NCI-H1417 (cell line): ENCODE measurements at places on chromosomes 12 and 14.
A peak's percentile ranks its signal among the peaks of the same experiment; 100 is the strongest.

DNA sequence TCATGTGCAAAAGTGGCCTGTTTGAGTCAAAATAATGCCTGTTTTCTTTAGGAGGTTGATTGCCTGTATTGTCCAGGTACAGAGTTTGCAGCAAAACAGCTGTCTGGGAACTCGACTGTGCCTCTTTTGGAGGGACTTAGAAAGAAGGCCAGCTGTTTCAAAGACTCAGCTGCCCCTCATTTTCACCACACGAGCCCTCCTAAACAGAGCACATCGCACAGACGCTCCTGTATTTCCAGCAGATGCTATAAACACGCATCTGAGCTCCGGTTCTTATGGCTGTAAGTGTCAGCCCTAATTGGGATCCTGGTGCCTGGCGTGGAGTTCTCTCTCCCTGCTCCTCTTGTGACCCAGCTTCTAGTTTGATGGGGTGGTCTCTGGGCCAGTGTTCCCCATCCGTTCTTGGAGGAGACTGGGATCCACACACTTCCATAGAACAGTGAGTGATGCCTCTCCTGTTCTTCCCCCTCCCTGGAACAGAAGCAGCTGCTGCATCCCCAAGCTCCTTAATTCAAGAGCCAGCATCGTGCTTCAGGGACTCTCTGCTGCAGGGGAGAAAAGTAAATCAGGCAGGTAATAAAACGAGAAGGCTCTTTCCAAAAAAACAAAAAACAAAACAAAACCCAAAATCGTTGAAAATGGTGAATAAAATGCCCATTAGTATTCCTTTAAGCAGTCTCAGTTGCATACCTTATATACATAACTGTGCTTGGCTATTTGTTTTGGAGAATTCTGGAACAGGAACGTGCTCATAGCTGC is 269.0 kb downstream of the SLC15A4 start:
- DNase-seq, result no peak

DNA sequence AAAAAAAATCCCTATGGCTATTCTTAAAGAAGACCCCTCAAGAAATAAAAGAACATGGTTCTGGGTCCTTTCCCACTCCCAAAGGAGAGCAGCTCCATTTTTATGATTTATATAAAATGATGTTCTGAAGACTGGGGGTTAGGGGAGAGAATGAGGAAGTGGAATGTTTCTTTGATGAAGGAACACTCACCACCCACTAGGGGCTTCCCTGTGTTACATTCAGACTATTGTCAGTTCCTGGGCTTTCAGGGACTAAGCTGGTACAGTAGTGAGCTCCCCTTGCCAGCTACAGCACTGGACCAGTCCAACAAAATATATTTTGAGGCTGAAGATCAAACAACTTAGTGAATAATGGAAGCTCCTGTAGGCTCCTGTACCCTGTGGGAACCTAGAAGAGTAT is 98.9 kb downstream of the HMGA2 start:
- DNase-seq, result no peak

DNA sequence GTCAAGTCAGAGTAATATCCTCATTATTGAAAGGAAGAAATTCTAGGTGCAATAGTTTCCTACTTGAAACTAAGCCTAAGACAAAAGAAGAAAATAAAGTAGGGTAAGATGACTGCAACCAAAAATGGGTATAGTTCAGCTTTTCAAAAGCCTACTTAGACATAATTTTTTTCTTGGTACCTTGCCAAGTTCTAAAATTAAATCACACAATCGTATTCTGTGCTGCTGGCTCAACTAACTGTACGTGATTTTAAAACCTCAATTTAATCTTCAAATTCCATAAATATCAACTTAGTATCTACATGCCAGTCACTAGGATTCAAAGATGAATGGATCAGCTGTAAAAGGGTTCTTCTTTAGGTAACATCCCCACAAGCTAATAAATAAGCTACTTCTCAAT is 56.9 kb downstream of the SCAF11 start:
- peak; percentile 37 for DNase-seq

DNA sequence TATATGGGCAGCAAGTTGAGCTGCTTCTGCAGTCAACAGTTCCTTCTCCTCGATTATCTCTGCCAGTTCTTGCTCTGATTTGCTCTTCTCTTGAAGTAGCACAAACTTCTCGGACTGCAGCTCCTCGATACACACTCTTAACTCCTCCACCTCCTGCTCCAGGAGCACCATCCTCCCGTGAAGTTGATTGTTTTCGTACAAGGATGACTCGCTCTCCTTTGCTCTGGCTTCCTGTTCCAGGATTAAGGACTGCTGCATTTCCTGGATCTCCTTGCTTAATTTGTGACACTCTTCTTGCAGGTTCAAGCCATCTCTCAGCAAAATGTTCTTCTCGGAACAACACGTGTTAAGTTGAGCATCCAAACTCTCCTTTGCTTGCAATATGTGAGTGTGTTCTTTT is 56.2 kb upstream of the VPS33A start:
- no peak for DNase-seq

GRCh38 chr12:54606556-54606955 is 18.1 kb upstream of the PPP1R1A start:
- no peak for DNase-seq

DNA sequence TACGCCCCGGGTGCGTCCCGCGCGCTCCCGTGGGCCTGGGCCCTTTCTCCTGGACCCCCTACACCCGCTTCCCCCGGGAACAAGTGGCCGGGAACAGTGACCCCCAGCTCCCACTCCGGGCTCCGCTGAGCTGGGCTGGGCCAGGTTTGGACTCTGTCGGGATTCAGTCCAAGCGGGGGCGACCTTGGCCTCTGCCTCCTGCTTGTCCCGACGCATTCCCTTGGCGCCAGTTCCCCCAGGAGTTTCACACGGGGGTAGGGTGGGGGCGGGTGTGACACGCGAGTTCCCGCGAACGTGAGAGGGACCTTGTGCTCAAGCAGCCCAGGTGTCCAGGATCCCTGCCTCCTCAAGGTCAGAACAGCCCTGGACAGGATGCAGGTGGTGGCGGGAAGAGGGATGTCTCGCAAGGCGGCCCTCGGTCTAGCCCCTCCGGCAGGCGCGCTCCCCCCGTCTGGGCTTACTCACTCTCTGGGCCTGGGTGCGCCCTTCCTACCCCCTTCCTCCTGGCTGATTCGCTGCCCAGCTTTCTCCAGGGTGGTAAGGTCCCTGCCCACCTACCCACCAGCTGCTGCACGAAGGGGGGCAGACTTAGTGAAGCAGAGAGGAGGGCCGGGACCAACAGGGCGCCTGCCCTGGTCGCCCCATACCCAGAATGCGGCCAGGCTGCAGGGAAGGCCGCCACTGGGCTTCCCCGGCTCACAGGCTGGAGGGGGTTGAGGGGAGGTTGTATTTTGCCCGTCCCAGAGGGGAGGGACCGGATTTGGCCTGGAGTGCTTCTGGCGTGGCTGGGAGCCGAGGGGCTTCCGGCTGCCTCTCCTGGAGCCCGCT is 862 bp downstream of the CRIP2 start:
- no peak for DNase-seq

GRCh38 chr12:3288690-3289089 is 202.3 kb upstream of the PRMT8 start:
- DNase-seq, result peak; percentile 73

DNA sequence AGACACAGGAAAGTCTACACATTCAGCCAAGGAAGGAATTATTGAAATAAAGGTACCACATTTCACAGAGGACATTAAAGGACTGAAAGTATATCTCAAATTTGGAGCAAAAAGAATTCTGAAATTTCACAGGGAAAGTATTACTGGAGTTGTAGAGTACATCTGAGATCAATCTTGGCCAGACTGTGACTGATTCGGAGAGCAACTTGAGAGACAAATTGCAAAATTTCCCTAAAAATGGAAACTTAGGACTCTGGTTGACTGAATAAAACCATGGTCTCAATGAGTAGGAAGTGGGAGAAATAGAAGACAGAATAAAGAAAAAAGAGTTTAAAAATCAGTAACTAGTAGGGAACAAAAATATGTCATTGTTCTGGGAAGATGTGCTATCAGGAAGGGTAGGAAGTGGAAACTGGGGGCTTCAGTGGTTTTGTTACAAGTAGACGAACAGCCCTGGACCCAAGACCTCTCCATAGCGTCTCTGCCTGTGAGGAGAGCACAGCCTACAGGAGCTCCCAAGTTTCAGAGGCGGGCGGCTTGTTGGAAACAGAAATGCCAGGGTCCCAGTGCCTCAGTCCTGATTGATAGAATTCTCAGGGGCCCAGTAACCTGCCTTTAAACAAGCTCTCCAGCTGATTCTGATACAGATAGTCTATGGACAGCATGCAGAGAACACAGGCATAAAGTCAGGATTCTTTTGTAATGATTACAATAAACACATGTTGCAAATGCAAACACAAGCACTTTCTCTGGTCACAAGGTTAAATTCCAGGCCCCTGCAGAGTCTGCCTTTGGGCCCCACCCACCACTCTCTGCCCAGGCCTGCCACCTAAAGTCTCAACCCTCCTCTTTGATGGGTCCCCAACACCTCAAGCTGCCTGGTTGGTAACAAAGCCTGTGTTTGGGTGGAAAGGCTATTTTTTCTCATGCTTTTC is 63.1 kb downstream of the BBS10 start:
- no peak for DNase-seq

DNA sequence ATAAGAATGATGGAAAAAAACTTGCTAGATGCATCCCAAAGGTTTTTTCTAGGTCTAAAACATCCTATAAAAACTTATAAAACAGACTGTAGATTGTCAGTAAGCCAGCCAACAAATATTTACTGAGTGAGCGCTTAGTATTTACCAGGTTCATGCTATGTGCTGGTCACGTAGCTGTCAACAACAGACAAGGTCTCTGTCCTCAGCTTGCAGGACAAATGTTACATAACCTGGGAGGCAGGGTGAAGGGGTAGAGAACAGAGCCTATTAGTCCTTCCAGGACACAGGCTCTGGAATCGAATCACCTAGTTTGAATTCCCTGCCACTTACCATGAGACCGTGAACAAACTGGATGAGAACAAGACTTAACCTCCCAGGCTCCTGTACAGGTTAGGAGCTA is 6.4 kb downstream of the NFYB start:
- no peak for DNase-seq

DNA sequence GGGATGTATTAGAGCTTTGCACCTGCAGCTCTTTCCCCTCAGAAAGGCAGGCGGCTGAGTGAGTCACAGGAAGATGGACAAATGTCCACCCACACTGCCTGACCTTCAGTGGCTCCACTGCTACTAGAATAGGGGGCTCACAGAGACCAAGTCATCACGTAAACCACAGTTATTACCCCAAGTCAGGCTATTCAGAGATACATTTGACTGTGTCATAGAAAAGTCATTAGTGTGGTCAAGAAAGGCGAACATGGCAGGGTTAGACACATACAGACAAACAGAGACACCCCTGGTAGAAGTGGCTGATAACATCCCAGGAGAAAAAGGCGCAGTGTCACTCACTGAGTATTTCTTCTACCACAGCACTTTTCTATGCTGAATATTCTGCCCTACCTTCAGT is 36.0 kb downstream of the GCH1 start:
- DNase-seq, result no peak

- DNase-seq, result no peak
Measured at GRCh38 chr12:99413751-99414150, 233.8 kb upstream of the GARIN6 start.

DNA sequence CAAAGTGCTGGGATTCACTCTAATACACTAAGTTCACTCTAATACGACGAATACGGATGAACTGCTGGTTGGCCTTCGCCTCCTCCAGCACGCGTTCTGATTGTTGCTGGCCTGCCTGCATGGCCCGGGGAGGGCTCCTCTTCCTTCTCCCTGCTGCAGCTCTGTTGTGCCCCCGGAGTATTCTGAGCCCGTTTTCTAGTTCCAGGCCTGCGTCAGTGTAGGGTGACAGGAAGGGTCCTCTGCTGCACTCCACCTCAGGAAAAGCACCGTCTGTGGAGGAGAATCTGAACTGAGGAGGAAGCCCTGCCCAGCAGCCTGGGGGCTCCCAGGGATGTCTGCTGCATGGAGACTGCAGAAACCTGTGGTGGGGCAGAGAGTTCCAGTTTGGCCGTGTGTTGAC is 44.4 kb downstream of the DDX51 start:
- no peak for DNase-seq

GRCh38 chr14:77113644-77114043 is 15.6 kb downstream of the CIPC start:
- DNase-seq, result no peak

- DNase-seq, result peak; percentile 84
Measured at GRCh38 chr12:55996201-55996714, 818 bp upstream of the SUOX start.

DNA sequence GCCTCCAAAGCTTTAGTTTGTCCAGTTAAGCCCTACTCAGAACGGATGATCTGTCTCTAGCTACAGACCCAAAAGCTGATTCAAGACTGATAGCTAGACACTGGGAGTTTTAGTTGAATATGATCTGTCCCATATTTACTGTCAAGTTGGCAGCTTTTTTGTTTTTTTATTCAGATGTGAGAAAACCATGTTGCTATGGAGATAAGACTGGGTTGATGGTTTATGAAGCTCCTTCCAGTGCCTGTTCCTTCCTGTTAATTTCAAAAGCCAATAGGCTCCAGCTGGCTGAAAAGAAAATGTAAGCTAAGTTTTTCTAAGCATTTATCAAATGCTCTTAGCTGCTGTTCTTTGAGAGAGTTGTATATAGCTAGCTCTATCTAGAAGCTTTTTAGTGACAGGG is 4.7 kb downstream of the DYNLL1 start:
- no peak for DNase-seq

DNA sequence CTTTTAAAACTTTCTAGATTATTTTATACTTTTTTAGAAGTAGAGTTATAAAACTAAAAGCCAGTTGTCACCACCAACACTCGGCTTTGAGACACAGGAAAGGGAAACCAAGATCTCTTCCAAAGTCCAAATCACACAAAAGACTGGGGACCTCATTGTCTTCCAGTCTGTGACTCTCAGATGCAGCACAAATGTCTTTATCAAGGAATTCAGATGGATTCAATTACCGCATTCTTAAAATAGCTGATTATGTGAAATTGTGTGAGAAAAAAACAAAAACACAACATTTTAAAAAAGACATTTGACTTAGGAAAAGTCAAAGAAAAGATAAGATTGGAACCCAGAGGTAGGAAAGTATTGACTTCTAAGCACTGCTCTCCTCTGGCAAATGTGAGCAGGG is 3.5 kb upstream of the SIX6 start:
- no peak for DNase-seq

GRCh38 chr12:107600581-107601144 is 84.9 kb upstream of the PWP1 start:
- DNase-seq, result no peak

- no peak for DNase-seq
Measured at GRCh38 chr12:71536279-71536938, 96.8 kb downstream of the LGR5 start.

- DNase-seq, result peak; percentile 47
Measured at GRCh38 chr14:68977180-68977717, 1.9 kb downstream of the ACTN1 start.

GRCh38 chr12:130838284-130838950 is 633 bp downstream of the STX2 start:
- peak; percentile 64 for DNase-seq

- DNase-seq, result no peak
Measured at GRCh38 chr12:114669401-114670290, 14.3 kb downstream of the TBX3 start.
